Activated T-cell treated with anti-CD3 and anti-CD28 coated beads, Interleukin-2, amount 50 U/mL, for 72 hours (primary cell): ENCODE measurements at places on chromosomes 16 and 17. TPM values are rescaled to one million over a fixed set of nuclear protein-coding genes. Genes with fewer than 3 reads are reported as not detected.

DNA sequence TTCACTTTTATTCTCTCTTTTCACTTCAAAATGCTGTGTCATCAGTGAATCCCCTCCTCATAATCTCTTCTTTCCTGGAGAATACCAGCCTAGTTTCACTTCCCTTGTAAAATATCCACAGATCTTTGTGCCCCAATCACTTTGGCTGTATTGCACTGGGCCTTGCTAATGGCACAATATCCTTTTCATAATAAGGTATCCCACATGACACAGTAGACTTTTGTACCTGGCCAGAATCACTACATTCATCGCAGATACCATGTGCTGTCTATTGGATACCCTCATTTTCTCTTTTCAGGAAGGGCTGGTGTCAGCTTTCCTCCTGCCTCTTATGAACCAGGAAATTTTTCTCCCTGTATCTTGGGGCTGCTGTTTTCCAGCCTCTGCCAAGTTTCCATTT lies 25.7 kb upstream of the TOX3 start:
- no peak for DNase-seq

DNA sequence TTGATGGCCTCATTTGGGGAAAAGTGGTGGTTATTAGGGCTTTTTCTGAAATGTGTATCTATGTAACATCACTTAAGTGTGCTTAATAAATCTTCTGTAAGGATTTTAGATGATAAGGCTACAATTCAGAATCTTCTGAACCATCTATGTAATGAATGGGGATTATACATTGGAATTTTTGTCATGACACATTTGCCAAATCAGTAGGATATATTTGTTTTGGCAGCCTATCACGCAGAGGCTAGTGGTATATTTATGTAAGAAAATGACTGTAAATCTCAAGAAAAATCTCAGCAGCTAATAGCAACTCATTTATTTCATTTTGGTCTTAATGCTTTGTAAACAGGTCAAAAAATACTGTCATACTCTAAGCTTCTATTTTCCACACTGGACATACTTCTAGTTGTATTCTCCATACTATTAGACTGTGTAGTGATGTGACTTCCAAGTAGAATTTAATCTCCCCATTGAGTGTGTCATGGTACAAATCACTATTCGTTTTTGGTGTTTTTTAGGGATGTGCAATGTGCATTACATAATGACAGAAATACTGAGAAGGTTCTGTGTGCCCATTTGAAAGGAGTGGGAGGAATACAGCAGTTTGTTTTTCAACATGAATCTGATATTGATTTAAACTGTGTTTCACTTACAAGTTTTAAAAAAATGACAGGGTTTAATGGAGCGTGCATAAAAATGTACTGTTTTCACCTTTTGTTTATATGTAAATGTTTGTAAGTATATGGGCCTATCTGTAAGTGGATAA lies 29.2 kb downstream of the CLUH start:
- DNase-seq: no peak

DNA sequence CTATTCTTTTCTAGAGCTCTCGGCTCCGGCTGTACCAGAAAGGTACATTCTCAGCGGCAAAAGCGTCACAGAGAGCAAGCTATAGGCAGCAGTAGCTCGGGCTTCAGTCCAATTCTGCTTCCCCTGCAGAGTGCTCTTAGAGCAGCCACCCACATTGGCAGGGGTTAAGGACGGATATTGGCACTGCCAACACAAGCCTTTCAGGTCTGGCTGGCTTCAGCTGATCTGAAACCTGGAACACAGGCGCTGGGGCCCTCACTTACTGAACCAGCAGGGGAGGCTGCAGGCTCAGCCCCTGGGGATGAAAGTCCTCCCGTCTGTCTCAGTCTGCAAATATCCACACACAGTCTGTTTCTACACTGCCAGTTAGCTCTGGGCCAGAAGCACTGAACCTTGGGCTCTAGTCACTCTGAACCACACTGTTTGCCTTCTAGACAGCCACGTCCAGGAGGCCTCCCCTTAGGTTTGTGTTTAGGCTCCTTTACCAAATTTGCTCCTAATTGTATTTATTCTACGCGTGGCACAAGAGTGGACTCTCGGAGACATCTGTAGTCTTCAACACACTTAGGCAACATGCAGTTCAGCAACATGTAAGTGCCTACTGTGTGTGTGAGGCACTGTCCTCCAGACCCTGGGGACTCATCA lies 40.1 kb downstream of the HIC1 start:
- DNase-seq: no peak

- no peak for DNase-seq
Observed at GRCh38 chr16:51968749-51969148, 578.2 kb downstream of the TOX3 start.

DNA sequence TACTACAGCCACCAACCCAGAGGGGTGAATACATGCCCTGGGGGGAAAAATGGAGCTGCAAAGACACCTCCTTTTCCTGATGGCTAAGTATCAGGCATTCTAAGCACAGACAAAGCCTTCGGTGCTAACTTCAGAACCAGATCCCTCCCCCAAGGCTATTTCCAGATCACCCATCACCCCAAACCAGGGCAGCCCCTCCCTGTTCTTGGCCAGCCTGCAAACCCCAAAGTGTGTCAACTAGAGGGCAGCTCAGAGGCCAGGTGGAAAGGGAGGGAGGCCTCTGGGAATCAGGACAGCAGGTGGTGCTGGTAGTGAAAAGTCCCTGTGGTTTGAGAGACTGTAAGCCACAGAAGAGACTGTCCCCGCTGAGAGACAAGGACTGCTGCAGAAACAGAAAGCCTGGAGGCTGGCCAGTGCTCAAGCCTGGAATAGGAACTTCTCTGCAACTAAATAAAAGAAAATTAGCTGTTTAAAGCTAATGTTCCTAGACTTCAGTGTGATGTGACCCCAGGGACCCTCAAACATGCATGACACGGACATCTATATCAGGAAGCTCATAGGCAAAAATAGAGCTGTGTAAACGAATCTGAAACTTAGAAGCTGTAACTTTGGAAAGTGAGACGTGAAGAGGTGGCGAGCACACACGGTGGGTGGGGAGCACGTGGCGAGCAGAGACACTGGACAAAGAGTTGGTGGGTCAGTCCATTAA lies 9.1 kb downstream of the TUBG1 start:
- DNase-seq: no peak

DNA sequence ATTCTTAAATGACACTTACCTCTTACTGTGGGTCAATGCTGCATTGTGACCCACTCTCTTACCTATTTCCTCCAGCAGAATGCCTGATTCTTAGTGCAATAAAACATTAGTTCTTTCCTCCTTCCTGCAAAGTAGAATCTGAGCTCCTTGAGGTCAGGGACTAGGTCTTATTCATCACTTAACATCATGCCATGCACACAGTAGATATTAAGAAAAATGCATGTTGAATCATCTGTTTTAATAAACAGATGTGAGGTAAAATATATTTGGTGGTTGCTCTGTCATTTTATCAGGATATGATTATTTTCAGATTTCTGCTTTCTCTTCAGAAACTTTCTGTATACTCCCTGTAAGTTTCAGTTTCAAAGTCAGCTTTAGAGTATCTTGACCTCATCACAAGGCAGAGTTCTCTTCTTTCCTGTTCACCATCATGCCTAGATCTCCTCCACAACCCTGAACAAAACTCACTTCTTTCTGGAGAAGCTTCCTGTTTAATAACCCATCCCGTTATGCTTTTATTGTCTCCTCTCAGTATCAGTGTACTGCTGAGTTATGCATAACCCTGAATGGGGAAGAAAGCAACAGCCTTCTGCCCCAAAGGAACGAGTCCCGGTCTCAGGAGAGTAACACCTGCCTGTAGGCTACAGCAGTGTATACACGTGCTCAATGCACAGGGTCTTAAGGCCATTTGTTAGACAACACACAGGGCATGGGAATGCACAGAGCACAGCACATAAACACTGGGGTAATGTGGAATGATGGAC lies 30.3 kb upstream of the SUPT4H1 start:
- no peak for DNase-seq

- no peak for DNase-seq
Observed at GRCh38 chr17:82780971-82781893, 29.4 kb downstream of the TBCD start.

KCNJ18 gene
- total RNA-seq: not detected

ARHGAP23 gene
- total RNA-seq: 2.6 TPM

TBC1D3K gene
- total RNA-seq: not detected

HS3ST3B1 gene
- 17.1 TPM for total RNA-seq
